ENCODE measurements at places on chromosomes 11 and 22. TPM values are rescaled to one million over a fixed set of nuclear protein-coding genes. Genes with fewer than 3 reads are reported as not detected.

DNA sequence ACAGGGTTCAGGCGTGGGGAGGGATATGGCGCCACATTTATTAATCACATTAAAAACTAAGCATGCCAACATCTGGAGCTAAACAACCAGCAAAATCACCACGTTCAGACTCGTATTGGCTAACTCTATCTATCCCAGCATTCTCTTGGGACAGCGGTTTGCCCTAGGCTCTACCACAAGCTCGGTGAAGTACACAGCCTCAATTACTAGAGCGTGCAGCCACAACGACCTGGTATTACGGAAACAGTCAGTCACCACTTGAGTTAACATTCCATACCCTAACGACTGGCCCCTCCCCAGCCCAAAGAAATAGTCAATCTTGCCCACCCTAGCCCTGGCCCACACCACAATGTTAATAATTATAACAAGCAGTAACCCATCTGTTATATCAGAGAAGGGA, 32.1 kb downstream of the APOL5 start:
- H3K27me3 ChIP-seq: no peaks in the 10 kb centered on the region
- peak overlapping the region; percentile 25 for H3K4me3 ChIP-seq
- peaks cover 2% of the 10 kb centered on the region for H3K4me1 ChIP-seq
- DNase-seq: no peak
- no peak overlapping the region for H3K27ac ChIP-seq

GRCh38 chr22:29883045-29883774, at the start of gene MTMR3:
MTMR3 (plus strand) TSS chr22:29883174; CDS start chr22:29971060, 87,886 bp downstream.
- H3K27me3 ChIP-seq: no peaks in the 10 kb centered on the region
- H3K27ac ChIP-seq: peak within 1 kb of the TSS; percentile 79
- DNase-seq: peak; percentile 84
- peaks cover 10% of the 10 kb centered on the region for H3K4me1 ChIP-seq
- no peaks in the 10 kb centered on the region for H3K36me3 ChIP-seq
- peak within 1 kb of the TSS; percentile 90 for H3K4me3 ChIP-seq

- peaks cover 7% of the 10 kb centered on the region for H3K4me1 ChIP-seq
- H3K27me3 ChIP-seq: no peaks in the 10 kb centered on the region
- H3K4me3 ChIP-seq: no peak overlapping the region
- H3K36me3 ChIP-seq: peaks cover 6% of the 10 kb centered on the region
Observed at GRCh38 chr11:113728814-113729213, 22.7 kb upstream of the TMPRSS5 start.

- no peak overlapping the region for H3K27ac ChIP-seq
- no peak overlapping the region for H3K4me3 ChIP-seq
- peaks cover 4% of the 10 kb centered on the region for H3K4me1 ChIP-seq
- H3K36me3 ChIP-seq: no peaks in the 10 kb centered on the region
- peaks cover 7% of the 10 kb centered on the region for H3K27me3 ChIP-seq
Observed at GRCh38 chr11:20066013-20066782, 94.1 kb downstream of the DBX1 start.

DNA sequence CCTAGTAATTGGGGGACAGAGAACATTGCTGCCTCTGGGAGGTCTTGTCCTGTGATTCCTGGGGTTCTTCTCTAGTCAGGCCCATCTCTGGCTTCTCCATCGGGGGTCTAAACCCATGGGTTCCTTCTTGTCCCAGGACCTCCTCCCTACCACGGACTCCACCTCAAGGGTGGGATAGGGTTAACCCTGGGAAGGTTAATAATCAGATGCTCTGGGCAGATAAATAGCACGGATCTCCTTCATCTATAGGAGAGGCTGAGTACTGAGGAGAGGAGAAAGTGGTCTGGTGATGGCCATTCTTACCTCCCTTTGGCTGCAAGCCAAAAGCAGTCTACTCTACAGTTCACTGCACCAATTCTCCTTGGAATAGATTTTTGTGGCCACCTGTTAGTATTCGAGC, 10.5 kb downstream of the HEPHL1 start:
- H3K36me3 ChIP-seq: peaks cover 3% of the 10 kb centered on the region
- no peak for DNase-seq
- H3K27ac ChIP-seq: no peak overlapping the region
- no peaks in the 10 kb centered on the region for H3K4me1 ChIP-seq

- H3K4me1 ChIP-seq: peaks cover 71% of the 10 kb centered on the region
- no peak for DNase-seq
- H3K36me3 ChIP-seq: peaks cover 3% of the 10 kb centered on the region
- H3K27me3 ChIP-seq: no peaks in the 10 kb centered on the region
- H3K27ac ChIP-seq: peak overlapping the region; percentile 89
Observed at GRCh38 chr22:19422440-19423301, 8.9 kb downstream of the HIRA start.

DNA sequence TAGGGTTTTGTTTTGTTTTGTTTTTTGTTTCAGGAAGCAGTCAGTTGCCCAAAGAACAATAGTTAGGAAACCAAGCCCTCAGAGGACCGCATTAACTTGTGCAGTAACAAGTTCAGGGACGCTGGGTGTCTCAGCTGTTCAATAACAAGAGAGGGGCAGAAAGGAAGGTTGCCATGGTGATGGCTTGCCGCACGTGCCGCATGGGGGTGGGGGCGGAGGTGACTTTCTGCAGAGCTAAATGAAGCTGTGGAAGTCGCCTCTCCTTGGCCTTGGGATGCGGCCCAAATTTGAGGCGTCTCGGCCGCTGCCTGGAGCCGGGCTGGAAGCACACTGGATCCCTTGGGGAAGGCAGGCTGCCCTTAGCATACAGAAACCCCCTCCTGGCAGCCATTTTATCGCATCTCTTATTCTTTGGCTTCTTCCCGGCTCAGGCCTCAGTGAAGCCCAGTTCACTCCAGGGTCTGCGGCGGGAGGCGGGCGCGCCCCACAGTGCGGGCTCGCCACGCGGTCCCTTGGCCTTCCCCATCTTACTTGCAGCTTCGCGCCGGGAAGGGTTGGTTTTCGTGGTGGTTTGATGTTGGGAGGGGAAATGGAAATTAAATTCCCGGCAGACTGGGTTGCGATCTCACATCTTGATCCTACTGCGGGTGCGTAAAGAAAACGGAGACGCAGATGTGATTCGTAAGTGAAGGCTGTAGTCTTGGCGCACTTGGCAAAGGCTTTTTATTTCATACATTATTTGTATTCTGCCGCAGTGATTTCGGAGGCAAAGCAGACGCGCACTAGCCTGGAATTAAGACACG, 94.3 kb downstream of the SLC17A6 start:
- H3K27me3 ChIP-seq: peaks cover 31% of the 10 kb centered on the region
- DNase-seq: no peak
- no peak overlapping the region for H3K4me3 ChIP-seq
- H3K4me1 ChIP-seq: peaks cover 11% of the 10 kb centered on the region
- H3K27ac ChIP-seq: no peak overlapping the region
- H3K36me3 ChIP-seq: no peaks in the 10 kb centered on the region

- H3K36me3 ChIP-seq: peaks cover 18% of the 10 kb centered on the region
- no peaks in the 10 kb centered on the region for H3K27me3 ChIP-seq
- peak; percentile 92 for DNase-seq
- peaks cover 44% of the 10 kb centered on the region for H3K4me1 ChIP-seq
- H3K27ac ChIP-seq: peak within 1 kb of the TSS; percentile 96
Observed at GRCh38 chr22:18077639-18078328, at the start of gene PEX26. PEX26 (plus strand) TSS chr22:18077990; CDS start chr22:18078377, 387 bp downstream.

DNA sequence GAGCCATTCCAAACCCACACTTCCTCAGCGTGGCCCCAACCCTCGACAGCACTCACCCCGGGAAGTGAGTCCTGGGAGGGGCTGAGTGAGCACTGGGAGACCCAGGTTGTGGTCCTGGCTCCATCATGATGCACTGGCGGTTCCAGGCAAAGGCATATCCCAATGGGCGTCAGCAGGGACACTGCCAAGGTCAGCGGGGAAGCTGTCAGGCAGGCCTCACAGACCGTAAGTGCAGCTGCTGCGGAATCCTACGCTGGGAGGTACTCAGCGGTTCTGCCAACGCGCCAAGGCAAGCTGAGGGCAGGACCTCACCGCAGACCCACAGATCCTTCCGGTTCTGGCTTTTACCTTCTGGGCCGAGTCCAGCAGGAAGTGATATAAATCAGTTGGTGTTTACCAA, 1.4 kb upstream of the GAL3ST1 start:
- no peak for DNase-seq
- H3K36me3 ChIP-seq: peaks cover 10% of the 10 kb centered on the region
- H3K27ac ChIP-seq: no peak overlapping the region

- H3K4me3 ChIP-seq: no peak overlapping the region
- H3K4me1 ChIP-seq: peaks cover 2% of the 10 kb centered on the region
- no peak overlapping the region for H3K27ac ChIP-seq
Observed at GRCh38 chr11:132116516-132116915, 746.1 kb downstream of the NTM start.

- no peak overlapping the region for H3K27ac ChIP-seq
- H3K27me3 ChIP-seq: no peaks in the 10 kb centered on the region
- peaks cover 7% of the 10 kb centered on the region for H3K36me3 ChIP-seq
- DNase-seq: no peak
- peak overlapping the region; percentile 3 for H3K4me3 ChIP-seq
Observed at GRCh38 chr22:29520851-29521250, 32.7 kb downstream of the THOC5 start.

DNA sequence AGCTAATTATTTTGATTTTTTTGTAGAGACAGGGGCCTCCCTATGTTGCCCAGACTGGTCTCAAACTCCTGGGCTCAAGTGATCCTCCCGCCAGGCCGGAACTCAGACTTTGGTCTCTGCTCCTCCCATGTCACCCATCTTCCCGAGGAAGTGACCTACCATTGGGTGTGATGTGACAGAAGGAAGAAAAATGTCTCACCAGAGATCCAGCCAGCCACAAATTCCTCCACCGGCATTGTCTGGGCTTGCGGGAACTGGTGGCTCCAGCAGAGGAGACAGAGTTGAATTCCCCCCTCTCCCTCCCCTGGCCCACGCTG, 772 bp downstream of the SLC25A45 start:
- peak overlapping the region; percentile 93 for H3K4me3 ChIP-seq
- H3K27ac ChIP-seq: peak overlapping the region; percentile 100
- no peaks in the 10 kb centered on the region for H3K36me3 ChIP-seq
- DNase-seq: no peak
- peaks cover 31% of the 10 kb centered on the region for H3K4me1 ChIP-seq

GRCh38 chr11:66143996-66144678, 74.1 kb downstream of the PACS1 start:
- H3K36me3 ChIP-seq: no peaks in the 10 kb centered on the region
- peak overlapping the region; percentile 60 for H3K27ac ChIP-seq
- no peak overlapping the region for H3K4me3 ChIP-seq
- H3K4me1 ChIP-seq: peaks cover 36% of the 10 kb centered on the region

DNA sequence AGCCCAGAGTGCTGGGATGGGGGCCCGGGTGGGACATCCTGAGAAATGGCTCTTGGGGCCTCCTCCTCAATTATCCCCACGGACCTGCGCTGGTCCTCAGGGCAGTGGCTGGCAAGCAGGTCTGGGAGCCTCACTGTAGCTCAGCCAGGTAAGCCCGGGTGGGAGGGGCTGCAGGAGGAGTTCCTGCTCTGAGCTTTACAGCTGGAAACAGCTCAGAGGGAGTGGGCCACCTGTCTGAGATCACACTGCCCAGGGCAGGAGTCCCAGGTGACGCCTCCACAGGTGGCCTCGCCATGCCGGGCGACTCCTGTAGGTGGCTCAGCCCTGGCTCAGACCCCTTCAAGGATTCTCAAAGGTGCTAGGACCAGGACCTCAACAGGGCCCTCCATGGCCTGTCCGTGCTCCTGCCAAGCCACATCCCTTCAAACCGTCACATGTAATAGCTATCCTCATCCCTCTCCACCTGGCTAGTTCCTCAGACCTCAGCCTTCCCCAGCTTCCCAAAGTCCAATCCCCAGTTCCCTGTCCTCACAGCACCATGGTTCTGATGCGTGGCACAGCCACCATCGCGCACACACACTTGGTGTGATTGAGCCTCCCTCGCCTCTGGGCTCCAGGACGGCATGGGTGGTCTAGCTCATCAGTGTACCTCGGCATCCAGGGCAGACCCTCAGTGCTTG, 3.6 kb upstream of the TSSK2 start:
- no peak for DNase-seq
- H3K27me3 ChIP-seq: no peaks in the 10 kb centered on the region
- no peaks in the 10 kb centered on the region for H3K36me3 ChIP-seq
- no peak overlapping the region for H3K27ac ChIP-seq
- H3K4me1 ChIP-seq: peaks cover 11% of the 10 kb centered on the region
- no peak overlapping the region for H3K4me3 ChIP-seq

DNA sequence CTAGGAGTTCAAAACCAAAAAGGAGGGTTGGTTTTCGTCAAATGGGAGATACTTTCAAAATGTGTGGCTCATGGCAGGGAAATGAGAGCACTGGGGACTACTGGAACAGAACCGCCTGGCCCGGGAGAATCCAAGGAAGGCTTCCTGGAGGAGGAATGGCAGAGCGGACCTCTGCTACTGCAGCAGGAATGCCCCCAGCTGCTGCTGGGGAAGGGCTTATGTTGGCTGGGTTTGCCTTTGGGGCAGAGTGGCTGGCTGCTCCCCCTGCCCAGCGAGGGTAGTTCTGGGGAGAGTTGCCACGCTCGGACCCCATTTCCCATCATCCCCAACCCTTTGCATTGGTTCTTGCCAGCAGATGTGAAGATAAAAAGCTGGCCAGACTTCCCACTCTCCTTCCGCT, 10.6 kb upstream of the APOBEC3A start:
- H3K4me3 ChIP-seq: no peak overlapping the region
- no peak overlapping the region for H3K27ac ChIP-seq
- peaks cover 74% of the 10 kb centered on the region for H3K27me3 ChIP-seq

DNA sequence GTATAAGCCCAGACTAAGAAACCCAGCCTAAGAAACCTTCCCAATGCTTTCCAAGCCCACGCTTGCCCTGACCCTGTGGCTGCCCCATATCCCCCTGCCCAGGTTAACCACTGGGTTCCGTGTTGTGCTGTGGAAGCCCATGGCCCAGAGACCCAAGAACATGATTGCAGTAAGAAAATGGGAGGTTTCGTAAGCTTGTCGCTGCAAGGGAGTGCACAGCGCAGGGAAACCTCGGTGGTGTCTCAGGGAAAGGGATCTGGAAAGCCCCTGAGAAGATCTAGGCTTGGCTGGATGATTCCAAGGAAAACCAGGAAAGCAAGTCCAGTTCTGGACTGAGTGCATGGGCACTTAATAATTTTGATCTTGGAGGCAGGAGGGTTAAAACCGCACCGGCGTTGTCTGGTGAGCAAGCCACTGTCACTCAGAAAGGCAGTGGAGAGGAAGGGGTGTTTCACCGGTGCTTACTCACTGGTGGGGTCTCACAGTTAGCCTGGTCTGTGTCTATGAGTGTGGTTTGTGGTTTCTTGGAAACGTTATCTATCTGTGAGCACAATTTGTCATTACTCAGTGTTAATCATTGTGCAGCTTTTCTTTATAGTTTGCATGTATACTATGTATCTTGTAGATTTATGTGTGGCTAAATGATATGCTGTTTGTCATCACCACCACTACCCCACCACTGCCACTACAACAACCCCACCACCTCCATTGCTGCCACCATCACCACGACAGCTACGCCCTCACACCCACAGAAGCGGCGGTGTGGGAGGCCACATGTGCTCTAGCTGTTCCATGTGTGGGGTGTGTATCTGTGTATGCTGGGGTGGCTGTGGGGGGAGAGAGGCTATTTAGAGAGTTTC, 53.3 kb upstream of the PRDM11 start:
- H3K4me3 ChIP-seq: no peak overlapping the region
- peaks cover 33% of the 10 kb centered on the region for H3K27me3 ChIP-seq
- H3K36me3 ChIP-seq: peaks cover 3% of the 10 kb centered on the region
- no peak for DNase-seq
- H3K4me1 ChIP-seq: peaks cover 19% of the 10 kb centered on the region

The DBX1 gene
- not detected for total RNA-seq

The ARRB1 gene
- 39.6 TPM for total RNA-seq

Measured in T-helper 17 cell (primary cell).